NAMALWA (cell line): ENCODE measurements at places on chromosomes 11 and 22.

GRCh38 chr22:33129621-33130020 lies 71.4 kb upstream of the SYN3 start:
- no peak for DNase-seq

DNA sequence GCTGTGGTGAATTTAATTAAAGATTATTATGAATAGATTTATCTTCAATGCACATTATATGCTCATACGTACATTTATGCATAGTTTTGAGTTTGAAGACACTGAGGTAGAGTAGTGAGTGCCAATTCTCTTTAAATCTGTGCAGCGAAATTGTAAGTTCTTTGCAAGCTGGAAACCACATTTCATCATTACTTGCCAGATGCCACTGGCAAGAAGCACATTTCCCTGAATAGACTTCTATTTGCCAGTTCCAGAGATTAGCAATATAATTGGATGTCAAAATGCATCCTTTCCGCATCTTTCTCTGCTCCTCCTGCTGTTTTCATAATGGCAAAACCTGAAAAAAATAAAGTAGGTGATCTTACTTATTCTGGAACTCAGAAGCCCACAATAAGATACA lies 448.0 kb downstream of the LUZP2 start:
- DNase-seq, result no peak

- no peak for DNase-seq
These were observed 14.1 kb upstream of the TSKU start for GRCh38 chr11:76768909-76769560.

GRCh38 chr11:78825591-78826020 lies 250.9 kb upstream of the NARS2 start:
- DNase-seq, result no peak

DNA sequence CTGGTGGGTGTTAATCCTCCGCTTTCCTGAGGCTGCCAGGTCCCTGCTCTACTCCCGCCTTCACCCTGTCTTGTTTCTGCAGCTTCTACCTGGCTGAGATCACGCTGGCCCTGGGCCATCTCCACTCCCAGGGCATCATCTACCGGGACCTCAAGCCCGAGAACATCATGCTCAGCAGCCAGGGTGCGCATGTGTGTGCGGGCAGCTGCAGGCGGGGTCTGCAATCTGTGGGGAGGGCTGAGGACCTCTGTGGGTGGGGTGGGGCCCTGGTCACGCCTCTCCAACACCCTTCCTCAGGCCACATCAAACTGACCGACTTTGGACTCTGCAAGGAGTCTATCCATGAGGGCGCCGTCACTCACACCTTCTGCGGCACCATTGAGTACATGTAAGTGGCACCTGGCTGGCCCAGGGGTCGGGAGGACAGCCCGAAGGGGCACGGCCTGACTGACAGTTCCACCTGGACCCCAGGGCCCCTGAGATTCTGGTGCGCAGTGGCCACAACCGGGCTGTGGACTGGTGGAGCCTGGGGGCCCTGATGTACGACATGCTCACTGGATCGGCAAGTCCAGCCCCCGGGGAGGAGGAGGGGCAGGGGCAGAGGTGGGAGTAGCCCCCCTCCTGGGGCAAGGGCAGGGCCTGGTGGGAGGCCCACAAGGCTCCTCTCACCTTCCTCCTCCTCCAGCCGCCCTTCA lies 4.5 kb downstream of the RPS6KB2 start:
- DNase-seq, result no peak

DNA sequence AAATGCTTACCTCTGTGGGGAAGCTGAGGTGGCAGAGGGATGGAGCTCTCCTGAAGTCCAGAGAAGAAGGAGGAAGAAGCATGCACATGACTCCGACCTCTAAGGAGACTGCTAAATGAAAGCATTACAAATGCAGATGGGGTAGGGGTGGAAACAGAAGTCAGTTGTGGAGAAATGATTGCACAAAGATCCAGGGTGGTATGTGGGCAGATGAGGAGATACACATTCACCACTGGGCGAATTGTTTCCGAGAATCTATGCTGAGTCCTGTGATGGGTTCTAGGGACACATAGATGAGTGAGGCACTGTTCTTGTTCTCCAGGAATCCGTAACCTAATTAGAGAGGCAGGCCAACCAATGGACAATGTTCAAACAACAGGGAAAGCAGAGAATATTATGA lies 188.9 kb upstream of the ZBED5 start:
- DNase-seq, result no peak

GRCh38 chr22:39452740-39453040 lies 4.1 kb upstream of the MGAT3 start:
- no peak for DNase-seq

- peak; percentile 13 for DNase-seq
These were observed 17.7 kb downstream of the CD6 start for GRCh38 chr11:60989093-60989650.

DNA sequence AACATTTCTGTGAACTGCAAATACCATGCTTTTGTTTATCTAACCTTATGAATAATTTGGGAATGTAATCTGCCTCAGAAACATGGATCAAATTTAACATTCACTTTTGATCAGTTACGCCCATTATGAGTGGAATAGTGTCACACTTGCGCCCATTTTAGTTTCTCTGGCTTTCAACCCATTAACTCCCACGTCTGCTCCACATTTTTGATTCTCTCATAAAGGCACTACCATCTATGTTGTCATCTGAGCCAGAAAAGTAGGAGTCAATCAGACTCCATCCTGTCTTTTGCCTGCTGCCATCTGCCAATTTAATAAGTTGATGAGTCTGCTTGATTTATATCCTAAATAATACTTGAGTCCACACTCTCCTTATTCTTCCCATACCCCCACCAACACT lies 1090.7 kb downstream of the DLG2 start:
- no peak for DNase-seq

GRCh38 chr11:6404342-6405051 lies 14.2 kb downstream of the SMPD1 start:
- no peak for DNase-seq

DNA sequence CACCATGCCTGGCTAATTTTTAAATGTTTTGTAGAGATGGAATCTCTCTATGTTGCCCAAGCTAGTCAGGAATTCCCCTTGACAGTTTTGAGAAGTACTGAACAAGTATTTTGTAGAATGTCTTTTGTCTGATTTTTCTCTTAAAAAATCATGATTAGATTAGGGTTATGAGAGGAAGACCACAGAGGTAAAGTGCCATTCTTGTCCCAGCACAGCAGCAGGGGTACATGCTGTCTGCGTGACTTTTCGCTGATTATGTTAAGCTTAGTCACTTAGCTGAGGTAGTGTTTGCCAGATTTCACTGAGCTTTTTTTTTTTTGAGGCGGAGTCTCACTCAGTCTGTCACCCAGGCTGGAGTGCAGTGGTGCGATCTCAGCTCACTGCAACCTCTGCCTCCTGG lies 13.6 kb upstream of the NUP160 start:
- peak; percentile 36 for DNase-seq

DNA sequence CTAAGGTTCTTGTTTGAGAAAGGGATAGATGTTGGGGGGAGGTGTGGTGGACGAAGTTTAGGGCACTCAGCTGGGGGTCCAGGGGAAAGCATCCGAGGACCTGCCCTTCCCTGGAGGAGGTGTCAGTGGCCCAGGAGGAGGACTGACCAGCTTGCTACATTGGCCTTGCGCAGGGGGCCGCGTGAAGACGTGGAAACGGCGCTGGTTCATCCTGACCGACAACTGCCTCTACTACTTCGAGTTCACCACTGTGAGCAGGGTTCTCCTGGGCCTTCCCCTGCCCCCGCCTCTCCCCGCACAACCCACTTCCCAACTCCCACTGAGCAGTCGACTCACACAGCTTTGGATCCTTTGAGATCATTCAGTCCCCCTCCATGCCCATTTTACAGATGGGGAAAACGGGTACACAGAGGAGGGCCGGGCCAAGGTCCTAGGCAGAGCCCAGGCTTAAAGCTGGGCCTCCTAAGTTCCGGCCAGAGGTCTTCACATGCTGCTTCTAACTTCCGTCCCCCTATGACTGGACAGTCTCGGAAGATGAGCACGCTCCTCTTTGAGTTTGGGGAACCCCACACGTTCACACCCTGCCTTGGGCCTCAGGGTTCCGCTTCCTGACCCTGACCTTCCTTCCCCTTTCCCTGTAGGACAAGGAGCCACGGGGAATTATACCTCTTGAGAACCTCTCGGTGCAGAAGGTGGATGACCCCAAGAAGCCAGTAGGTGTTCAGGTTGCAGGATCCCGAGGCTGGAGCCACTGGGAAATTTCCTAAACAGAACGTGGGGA lies 28.7 kb downstream of the CYTH4 start:
- no peak for DNase-seq

- DNase-seq, result no peak
These were observed 83.2 kb downstream of the TRIM29 start for GRCh38 chr11:120054753-120055045.

DNA sequence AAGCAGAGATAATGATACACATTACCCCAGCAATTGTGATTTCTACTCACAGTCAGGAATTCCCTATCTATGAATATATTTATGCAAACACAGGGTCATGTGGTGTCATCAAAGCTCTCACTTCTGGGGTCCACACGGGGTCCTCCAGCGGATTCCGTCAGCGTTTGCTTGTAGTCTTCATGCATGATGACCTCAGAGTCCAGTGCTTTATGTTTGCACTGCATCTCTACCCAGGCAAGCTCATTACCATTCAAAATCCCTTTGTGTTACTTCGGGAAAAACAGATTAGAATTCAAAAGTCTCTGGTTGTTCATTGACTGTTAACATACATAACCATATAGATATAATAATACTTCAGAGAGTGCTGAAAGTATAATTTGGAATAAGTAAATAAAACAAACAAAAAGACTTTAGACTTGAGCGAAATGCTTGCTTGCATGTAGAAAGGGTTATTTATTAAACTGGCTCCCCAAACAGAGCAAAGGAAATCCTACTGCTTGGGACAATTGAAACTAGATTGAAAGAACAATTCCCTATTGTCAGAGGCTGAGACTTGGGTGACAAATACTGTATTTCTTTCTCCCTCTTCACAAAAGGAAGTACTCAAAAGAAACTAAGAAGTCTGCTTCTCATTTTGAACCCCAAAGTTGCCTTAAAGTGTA lies 423.1 kb downstream of the ETS1 start:
- DNase-seq, result no peak

DNA sequence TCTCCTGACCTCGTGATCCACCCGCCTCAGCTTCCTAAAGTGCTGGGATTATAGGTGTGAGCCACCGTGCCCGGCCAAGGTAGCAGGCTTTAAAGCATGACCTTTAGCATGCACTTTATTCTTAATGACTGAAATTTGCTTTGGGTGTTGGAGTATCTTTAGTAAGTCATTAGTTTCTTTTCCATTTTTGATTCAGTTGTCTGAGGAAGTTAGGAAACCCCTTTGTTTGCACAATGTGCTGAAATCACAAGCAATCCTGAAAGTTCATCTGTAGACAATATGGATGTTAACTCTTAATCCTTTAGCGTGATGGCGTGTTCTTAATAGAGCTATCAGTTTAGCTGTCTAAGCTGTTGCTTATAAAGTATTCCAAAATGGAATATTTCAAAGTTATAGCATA lies 16.8 kb downstream of the SDHD start:
- no peak for DNase-seq
